NCI-H1092 treated with DMSO at 0.1 percent for 48 hours (cell line): ENCODE measurements at places on chromosomes 16 and 17.

GRCh38 chr17:29948448-29949215 is 7.2 kb downstream of the EFCAB5 start:
- no peak for DNase-seq

- no peak for DNase-seq
These were observed 12.3 kb downstream of the CACNG4 start for GRCh38 chr17:66976781-66977201.

DNA sequence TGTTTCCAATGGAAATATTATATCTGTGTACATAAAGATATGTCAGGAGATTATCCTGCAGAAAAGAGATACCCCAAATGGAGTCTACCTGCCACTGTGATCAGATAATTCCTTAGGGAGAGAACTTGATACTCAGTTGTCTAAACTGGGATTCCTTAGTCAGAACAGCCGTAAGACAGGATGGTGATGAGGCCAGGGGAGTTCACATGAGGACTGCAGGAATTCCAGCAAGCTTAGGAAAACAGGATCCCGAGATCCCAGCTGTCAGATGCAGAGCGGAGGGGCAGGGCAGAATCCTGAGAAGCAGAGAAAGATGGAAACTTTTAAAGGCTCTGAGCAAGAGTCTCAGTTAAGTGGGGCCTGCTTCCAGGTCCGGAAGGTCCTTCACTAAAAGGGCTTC is 4.7 kb downstream of the KRABD2 start:
- DNase-seq, result no peak

DNA sequence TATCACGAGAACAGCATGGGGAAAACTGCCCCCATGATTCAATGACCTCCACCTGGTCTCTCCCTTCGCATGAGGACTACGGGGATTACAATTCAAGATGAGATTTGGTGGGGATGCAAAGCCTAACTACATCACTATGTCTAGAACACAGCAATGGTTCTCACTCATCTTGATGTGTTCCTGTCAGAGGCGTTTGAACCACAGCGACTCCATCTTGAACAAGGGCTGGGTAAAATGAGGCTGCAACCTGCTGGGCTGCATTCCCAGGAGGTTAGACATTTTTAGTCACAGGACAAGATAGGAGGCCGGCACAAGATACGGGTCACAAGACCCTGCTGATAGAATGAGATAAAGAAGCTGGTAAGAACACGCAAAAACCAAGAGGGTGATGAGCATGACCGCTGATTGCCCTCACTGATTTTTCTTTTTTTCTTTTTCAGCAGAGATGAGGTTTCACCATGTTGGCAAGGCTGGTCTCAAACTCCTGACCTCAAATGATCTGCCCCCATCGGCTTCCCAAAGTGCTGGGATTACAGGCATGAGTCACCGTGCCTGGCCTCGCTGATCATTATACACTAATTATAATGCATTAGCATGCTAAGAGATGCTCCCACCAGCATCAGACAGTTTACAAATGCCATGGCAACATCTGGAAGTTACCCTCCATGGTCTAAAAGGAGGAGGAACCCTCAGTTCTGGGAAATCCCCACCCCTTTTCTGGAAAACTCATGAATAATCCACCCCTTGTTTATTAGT is 3.0 kb upstream of the PPY start:
- DNase-seq, result no peak

DNA sequence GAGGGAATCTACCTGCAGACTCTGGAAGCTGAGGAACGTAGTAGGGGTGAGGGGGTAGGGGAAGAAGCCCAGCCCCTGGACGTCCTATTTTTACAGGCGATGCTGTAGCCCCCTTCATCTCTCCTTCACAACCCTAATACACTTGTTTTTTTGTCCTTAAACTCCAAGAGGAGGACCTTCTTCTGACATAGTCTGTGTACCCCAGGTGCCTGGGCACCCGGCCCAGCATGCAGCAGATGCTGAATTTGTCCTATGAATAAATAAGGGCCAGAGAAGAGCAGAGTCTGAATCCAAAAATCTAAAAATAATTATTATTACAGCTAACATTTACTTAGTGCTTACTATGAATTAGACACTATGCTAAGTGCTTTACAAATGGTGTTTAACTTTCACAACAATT is 5.1 kb downstream of the KIF18B start:
- no peak for DNase-seq

DNA sequence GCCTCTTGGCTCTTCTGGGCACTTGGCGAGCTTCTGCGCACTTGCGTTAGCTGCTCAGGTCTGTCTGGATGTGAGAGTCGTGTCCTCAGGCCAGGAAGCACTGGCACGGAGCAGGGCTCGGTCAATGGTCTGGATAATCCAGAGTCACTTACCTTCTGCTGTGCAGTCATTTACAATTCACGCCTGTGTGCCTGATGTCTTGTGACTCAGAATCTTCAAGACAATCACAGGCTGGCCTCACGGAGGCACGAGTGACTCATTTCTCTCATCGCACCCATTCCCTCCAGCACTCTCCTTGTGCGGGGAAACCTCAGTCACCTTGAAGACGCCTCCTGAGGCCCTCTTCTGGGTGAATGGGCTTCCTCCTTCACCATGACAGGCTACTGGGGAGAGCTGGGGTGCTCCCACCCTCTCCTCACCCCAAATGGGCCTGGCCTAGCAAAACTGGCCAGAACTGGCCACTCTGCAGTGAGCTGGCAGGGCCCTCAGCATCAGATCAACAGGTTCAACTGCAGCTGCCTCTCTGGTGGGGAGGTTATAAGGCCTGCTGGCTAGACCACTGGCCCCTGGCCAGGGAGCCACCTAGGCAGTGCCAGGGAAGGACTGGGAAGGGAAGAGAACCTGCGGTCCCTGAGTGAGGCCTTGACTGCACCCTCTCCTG is 1.9 kb upstream of the CAPN15 start:
- no peak for DNase-seq

DNA sequence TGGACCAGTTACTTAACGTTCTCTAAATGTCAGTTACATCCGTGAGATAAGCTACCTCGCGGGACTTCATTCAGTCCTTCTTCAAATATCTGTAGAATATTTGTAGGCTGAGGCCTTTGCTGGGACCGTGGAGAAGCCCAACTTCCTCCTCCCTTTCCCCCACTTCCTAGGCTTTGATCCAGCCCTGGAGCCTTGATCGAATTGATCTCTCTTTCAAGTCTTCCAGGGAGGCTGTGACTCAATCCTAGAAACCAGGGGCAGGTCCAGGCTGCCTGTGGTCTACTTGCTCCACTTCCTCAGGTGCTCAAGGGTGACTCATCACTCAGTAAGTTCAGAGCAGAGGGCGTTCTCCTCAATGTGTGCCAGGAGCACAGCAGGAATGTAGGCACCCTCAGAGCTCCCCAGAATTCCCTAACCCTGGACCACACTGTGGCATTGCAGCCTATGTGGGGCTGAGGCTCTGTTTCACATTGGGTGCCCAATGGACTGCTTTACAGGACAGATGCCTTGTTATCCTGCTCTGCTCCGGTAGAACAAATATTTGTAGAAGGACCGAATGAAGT is 11.2 kb upstream of the CEP20 start:
- no peak for DNase-seq

- peak; percentile 60 for DNase-seq
These were observed 10.1 kb upstream of the ZFPM1 start for GRCh38 chr16:88442727-88443576.

GRCh38 chr16:19666477-19666876 is 51.5 kb downstream of the KNOP1 start:
- DNase-seq, result no peak

- peak; percentile 25 for DNase-seq
These were observed 560 bp downstream of the RAI1 start for GRCh38 chr17:17681744-17682292.

GRCh38 chr17:76204277-76204676 is 36.0 kb downstream of the RNF157 start:
- no peak for DNase-seq

GRCh38 chr17:20982589-20983358 is 60.0 kb downstream of the USP22 start:
- DNase-seq, result no peak

GRCh38 chr17:36183001-36183971 is 6.8 kb upstream of the TBC1D3B start:
- no peak for DNase-seq

DNA sequence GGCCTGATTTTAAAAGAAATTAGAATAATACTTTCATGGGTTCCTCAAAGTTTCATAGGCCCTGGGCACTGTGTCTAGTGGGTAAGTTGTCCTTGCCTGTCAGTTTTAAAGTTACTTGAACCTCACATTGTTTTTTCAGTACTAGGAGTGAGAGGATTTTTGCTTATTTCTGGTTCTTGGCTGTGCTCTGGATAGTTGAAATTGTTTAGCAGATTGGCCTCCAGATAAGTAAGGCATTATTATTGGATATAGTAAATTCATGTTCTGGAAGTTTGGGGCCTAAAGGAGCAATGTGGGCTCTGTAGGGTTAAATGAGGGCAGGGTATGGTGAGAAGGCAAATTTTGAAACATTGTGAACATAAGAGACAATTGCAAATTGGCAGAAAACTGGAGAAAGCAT is 78.5 kb downstream of the WNT3 start:
- DNase-seq, result no peak

GRCh38 chr16:57801809-57802340 is 416 bp downstream of the KIFC3 start:
- DNase-seq, result no peak

DNA sequence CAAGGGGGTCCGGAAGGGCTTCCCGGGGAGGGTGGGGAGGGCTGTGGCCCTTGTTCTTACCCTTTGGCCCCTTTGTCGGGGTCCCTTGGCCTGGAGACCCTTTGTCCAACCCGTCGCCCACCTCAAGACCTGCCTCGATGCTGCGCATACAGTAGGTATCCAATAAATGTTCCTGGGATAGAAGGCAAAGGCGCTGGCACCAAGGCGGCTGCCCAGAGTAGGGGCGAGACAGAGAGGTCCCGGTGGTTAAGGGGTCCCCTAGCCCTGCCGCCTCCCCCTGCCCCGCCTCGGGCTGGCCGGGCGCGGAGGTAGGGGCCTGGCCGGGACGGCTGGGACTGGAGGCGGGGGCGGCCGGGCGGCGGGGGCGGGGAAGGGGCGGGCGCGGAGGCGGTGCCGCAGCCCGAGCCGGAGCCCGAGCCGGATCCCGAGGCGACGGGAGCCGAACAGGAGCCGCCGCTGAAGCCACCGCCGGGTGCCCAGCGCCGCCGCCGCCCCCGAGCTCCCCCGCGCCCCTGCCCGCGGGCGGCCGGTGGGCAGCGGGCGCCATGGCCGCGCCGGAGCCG is at the start of gene NHERF2:
Gene NHERF2, plus strand, starts transcription at position 442 of the 563 bp plus-strand sequence. Its CDS starts 104 bp downstream, at position 546.
- peak; percentile 21 for DNase-seq
